Activated T-helper 1 cell treated with Interleukin-2 at 50 U/mL for 16 hours (primary cell): ENCODE measurements at places on chromosomes 2 and 18.

DNA sequence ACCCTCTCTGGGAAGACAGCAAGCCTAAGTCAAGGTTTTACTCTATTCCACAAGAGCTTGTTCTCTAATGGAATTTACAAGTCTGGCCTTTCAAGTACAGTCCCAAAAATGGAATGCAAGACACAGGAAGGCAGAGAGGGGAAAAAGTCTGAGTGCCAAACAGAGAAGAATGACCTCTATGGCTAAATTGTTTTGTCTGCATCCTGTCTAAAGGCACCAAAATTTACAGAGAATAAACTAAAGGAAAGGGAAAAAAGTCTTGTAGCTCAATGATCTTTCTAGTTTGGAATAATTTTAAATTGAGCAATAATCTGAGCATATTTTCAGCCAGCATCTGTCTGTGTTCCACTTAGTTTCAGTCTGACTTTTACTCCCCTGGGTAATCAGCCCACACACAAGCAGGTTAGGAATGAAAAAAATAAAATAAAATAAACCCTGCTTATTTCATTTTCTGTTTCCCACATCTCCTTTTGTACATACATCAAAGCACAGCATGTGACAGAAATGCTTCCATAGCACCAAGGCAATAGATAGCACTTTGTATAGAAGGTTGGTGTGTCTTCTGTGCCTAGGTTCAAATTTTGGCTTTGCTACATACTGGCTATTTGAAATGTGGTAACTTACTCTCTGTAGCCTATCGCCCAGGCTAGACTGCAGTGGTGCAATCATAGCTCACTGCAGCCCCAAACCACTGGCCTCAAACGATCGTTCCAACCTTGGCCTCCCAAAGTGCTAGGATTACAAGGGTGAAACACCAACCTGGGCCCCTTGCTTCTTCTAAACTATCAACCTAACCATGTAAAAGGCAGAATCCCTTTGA lies 105.1 kb downstream of the SLC8A1 start:
- DNase-seq: no peak

DNA sequence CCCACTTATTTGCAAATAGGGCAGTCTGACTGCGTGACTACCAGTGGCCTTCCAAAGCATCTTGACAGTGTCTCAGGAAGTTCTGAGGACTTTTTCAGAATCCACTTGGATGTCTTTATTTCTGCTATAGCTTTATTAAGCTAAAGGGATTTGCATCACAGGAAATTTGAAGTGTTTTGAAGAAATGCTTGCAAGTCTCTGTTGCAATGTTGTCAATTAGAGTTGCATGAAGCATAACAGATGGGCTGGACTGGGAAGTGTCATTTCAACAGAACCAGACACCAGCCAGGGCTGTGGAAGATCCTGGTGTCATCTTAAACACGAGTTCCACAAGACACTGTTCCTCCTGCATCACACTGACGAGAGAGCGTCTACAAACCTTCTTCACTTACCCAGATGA lies 224.5 kb downstream of the EN1 start:
- no peak for DNase-seq

GRCh38 chr2:53442783-53443182 lies 324.8 kb upstream of the CHAC2 start:
- DNase-seq: no peak

GRCh38 chr2:201638326-201638725 lies 5.0 kb downstream of the TMEM237 start:
- no peak for DNase-seq

- DNase-seq: no peak
Observed at GRCh38 chr2:120859814-120860578, 124.3 kb downstream of the GLI2 start.

GRCh38 chr2:30398084-30398873 lies 48.8 kb upstream of the LCLAT1 start:
- no peak for DNase-seq

GRCh38 chr2:112433932-112434730 lies 686 bp upstream of the RGPD8 start:
- DNase-seq: no peak

DNA sequence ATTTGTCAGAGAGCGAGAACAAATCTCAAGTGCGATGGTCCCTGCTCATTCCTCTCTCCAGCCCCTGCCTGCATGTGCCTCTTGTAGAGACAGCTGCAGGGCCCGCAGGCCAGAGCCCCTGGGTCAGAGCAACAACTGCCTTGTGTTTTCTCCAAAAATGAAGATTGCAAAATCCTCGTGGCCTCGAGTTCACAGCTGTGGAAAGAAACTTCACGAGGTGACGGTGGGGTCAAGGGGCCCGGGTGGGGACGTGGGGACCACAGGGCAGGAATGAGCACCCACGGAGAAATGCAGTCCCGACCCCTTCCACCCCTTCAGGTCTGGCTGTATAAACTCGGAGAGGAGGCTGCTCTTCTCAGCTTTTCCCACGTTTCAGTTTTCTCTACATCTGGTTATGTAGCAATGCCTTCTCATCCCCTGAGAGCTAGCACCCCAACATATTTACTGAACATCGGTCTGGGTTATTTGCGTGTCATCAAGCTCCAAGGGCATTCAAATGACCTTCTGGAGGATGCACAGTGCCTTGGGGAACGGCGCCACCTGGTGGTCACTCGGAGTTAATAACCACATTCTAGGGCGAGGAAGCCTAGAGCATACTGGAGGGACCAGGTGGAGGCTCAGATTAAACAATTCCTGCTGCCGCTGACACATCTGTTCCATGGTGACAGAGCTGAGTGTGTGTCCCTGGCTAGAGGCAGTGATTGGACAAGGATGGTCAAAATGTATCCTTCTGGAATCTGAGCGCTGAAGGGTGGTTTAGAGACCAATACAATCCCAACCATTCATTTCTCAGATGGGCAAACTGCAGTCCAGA lies 91.4 kb upstream of the CYRIA start:
- peak; percentile 6 for DNase-seq

GRCh38 chr18:60684843-60685513 lies 312.4 kb upstream of the MC4R start:
- no peak for DNase-seq

DNA sequence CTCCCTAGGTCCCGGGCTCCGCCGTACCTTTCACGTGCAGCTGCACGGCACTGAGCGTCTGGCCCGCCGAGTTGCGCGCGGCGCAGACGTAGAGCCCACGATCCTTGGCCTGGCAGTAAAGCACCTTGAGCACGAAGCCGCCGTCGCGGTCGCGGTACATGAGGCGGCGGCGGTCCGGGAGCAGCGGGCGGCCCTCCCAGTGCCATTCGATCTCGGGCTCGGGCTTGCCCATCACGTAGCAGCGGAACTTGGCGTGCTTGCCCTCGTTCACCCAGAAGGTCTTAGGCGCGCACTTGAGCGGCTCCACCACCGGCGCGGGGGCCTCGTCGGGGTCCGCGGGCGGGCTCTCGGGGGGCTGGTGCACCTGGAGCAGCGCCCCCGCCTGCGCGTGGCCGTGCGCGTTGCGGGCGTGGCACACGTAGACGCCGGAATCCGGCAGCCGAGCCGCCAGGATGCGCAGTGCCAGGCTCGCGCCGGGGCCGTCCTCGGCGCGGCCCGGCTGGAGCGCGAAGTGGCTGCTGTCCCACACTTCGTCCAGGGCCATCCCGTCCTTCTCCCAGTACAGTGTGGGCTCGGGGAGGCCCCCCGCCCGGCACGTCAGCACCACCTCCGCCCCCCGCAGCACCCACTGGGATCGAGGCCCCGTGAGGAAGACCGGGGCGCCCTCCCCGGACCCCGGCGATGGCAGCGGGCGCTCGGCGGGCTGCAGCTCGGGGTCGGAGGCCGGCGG lies 980 bp downstream of the OBSL1 start:
- DNase-seq: no peak

- DNase-seq: no peak
Observed at GRCh38 chr2:234747032-234747431, 204.8 kb upstream of the SH3BP4 start.

- no peak for DNase-seq
Observed at GRCh38 chr2:107645586-107645985, 181.1 kb upstream of the RGPD4 start.

- no peak for DNase-seq
Observed at GRCh38 chr2:23769364-23769763, 157.6 kb downstream of the ATAD2B start.

DNA sequence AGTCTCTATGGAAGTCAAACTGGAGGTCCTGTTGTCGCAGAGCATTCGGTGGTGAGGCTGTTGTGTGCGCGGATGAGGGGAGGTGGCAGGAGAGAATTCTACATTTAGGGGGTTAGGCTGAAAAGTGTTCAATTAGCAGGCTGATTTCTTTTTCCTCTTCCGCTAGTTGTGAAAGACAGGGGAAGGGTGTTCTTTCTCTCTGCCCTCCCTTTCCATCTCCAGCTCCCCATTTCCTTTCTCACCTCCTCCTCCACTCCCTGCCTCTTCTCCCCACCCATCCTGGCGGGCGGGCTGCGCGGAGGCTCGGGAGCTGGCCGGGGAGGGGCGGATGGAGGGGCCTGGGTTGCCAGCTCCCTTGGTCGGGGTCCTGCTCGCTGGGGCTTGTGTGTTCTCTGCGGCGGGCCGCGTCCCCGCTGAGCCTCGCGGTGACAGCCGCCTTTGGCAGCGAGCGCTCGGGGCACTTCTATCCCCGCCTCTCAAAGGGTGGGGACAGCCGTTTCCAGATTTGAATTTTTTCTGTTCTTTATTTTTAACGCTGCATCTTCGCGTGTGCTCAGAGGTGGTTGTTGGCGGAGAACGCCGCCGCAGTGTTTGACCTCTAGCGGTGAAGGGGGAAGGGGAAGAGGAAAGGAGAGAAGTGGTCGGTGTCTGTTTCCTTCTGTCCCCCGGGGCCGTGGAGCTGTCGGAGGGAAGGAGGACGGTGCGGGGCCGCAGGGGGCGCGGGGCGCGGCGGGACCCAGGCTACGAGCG lies 3.6 kb downstream of the SOX11 start:
- DNase-seq: no peak

DNA sequence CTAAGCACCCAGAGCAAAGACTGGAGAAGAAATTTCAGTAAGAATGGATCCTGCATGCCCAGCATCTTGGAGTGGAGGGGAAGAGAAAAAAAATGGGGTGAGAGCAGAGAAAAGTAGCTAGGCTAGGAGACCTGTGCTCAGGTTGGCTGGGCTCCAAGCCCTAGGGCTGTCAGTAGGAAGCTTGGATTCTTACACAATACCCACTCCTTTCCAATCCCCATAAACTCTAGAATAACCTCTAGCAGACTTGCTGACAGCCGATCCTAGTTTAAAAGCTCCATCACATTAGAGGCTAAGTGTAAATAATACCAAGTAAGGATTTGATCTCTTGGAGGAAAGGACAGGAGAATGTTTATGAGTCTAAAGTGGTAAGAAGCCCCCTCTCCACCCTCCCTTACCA lies 46.2 kb upstream of the NABP1 start:
- DNase-seq: no peak

GRCh38 chr2:437756-438393 lies 150.0 kb upstream of the ALKAL2 start:
- DNase-seq: peak; percentile 52

- no peak for DNase-seq
Observed at GRCh38 chr18:58937887-58938267, 73.2 kb downstream of the ZNF532 start.

- no peak for DNase-seq
Observed at GRCh38 chr18:76529433-76529811, 34.4 kb upstream of the ZNF516 start.

DNA sequence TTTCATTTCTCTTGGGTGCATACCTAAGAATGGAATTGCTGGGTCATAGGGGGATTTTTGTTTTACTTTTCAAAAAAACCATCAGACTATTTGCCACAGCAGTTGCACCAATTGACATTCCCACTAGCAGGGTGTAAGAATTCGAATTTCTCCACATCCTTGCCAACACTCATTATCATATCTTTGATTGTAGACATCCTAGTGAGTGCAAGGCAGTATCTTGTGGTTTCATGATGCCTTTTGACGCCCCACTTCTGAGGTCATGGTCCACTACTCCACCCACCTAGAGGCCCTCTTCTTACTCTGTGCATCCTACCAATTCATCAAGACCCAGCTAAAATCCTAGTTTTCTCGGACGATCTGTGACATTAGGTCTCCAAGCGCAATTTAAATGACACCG lies 161.9 kb downstream of the MYO5B start:
- DNase-seq: no peak

DNA sequence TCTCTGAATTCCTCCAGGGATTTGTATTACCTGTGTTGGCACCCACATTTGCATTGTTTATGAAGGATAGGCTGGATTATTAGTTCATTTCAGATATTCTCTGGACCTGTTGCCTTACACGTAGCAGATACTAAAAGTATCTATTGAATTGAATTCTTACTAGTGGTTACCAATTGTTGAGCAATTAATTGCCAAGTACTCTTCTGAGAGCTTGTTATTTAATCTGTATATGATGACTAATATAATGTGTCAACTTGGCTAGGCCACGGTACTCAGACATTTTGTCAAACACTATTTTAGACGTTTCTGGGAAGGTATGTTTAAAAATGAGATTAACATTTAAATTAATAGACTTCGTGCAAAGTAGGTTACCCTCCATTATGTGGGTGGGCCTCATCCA lies 2.5 kb upstream of the SPP2 start:
- DNase-seq: no peak

GRCh38 chr18:10414293-10414842 lies 40.1 kb upstream of the APCDD1 start:
- DNase-seq: no peak

- no peak for DNase-seq
Observed at GRCh38 chr18:62506495-62507143, 16.2 kb upstream of the ZCCHC2 start.

- DNase-seq: no peak
Observed at GRCh38 chr2:1628893-1629292, 115.4 kb downstream of the PXDN start.

DNA sequence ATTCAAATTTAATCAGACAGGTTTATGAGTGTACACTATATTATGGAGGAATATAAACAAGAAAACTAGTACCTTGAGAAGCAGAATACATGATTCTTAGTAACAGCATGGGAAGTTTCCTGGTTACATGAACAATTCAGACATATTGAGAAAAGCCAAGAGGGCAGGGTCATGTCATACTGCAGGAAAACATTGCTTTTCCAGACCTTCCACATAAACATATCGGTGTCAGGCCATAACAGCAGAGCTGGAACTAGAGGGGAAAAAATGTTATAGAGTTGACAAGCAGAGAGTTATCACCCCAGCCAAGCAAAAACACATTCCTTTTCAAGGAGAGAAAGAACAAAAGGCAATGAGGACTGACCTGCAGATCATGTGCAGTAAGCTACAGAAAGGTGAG lies 74.7 kb upstream of the ZNF236 start:
- no peak for DNase-seq
